Fibroblast of skin of left biceps (primary cell): ENCODE measurements at places on chromosomes 5 and 9.

DNA sequence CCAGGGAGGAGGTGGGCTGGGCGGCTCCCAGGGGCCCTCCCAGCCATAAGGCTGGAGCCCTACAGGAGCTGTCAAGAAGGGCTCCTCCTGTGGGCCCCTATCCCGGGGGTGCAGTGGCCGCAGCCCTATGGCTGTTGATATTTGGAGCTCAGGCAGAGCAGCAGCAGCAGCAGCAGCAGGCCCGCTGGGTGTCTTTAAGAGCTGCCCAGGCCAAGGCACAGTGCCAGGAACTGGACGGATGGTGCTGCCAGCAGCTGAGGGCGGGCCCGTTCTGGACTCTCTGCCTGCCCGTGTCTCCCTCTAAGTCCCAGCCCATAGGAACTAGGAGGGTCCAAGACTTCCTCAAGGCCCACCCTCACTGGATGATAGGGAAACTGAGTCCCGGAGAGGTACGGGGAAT, 3.6 kb downstream of the AK1 start:
- no peak for DNase-seq

GRCh38 chr5:133514456-133514855, 97.9 kb downstream of the FSTL4 start:
- DNase-seq, result no peak

DNA sequence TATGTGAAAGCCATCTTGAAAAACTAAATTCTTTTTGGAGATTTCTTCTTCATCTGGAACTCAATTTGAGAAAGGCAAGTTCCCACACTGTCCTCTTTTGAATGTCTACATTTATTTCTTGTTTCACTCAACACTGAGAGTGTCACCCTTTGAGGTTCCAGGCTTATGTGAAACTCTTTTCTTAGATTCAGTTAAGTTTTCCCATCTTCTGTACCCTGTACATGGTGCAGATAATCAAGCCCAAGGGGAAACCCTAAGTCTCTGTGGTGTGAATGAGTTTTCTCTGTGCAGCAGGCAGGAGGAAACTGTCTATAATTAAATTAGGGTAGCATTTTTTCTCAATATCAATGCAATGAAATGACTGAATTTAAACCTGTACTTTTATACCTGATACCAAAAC, 72.3 kb upstream of the PRLR start:
- DNase-seq, result no peak

DNA sequence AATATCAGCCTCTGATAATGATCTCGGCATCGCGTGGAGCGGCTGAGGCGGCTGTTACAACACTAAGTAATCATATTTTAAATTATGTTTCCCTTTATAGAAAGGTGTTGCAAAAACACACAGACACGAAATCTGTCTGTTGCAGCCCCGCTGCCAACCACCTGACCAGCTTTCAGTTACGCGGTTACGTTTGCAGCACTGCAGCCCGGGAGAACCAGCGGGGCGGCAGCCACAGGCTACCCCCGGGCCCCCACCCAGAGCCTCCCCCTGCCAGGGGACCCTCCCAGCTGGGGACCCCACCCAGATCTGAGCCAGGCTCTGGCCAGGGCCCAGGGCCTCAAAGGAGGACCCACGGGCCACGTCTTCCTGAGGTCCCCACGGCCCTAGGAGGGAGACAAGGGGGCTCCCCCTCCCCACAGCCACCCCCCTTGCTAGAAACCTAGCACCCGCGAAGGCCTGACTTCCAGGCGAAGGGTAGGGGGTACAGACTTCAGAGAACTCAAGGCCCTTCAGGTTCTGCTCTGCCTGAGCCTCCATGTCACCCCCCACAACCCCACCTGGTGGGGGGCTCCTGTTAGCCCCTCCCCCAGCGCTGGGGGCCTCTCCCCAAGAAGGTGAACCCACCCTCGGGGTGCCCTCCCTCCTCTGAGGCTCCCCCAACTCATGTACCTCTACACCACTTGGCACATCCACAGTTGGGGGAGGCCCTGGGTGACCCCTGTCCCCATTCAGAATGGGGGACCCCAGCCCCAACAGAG, 6.0 kb downstream of the NACC2 start:
- DNase-seq, result no peak

- DNase-seq, result no peak
Measured at GRCh38 chr5:38534156-38534453, 22.3 kb downstream of the LIFR start.

DNA sequence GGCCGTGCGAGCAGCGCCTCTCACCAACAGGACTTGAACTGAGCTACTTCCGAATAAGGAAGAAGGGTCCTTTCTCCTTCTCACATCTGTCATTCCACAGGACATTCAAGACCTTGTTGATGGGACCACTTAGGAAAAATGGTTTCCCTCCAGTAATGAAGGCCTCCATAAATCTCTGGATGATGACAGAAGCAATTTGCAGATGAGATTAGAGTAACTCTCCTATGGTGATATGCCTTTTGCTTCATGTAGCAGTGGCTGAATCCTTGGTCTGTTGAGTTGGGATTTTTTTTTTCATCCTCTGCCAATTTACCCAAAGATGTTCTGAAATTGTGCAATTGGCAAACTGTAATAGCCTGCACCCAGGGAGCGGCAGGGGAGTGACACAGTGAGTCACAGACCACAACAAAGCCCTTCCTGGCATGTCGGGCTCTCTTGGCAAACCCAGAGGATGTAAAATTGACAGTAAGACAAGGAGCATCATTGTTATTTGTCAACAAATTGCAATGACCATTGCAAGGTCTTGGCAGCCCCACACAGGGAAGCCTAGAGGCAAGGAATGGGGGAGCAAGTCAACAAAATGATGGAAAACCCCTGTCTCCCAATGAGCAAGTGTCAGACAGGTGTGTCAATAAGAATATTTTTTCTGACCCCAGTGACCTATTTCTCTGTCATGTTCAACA, 275.9 kb downstream of the ACTL7B start:
- no peak for DNase-seq
